Progenitor cell of endocrine pancreas (in vitro differentiated cells): ENCODE measurements at places on chromosomes 5 and 9. TPM values are rescaled to one million over a fixed set of nuclear protein-coding genes. Genes with fewer than 3 reads are reported as not detected.
A peak's percentile ranks its signal among the peaks of the same experiment; 100 is the strongest.

The CCNO gene
- total RNA-seq = 0.19 TPM in 1 of 2 replicates, not detected in the other

The KCNMB1 gene
- not detected in 2 replicates for total RNA-seq

The TLR4 gene
- not detected in 2 replicates for total RNA-seq

The ITGA1 gene
- total RNA-seq = 6.4 and 7.8 TPM in 2 replicates

The LURAP1L gene
- 11.0 and 11.4 TPM in 2 replicates for total RNA-seq

The PCDHB16 gene
- total RNA-seq = 11.9 and 14.3 TPM in 2 replicates

DNA sequence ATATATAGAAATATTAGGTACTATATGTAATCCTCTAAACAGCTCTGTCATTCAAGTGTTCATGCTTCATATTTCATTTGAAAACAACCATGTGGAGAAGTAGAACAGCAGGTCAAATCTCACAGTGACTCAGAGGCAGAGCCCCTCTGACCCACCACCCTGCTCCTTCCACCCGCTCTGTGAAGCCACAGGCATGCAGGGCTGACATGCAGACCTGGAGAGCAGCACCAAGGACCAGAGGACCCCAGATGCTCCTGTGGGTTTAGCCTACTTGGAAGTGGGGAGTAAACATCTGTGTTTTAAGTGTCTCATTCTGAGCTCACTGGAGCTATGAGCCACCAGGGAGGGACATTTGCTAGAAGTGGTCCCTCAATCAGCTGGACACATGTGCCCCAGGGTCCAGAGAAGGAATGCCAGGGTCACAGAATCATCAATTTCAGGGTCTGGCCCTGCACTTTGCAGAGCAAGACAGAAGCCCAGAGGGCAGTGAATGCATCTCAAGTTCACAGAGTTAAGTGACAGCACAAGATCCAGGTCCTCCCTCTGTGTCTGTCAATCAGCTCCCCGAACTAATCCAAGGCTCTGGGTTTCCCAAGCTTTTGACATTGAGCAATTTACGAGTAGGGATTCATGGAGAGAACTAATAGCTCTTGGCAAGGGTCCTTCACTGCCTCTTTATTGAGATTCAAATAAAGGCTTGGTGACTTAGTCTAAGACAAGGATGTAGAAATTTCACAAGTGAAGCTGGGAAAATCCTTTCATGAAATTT is 441.1 kb downstream of the SEMA5A start:
- no peak for DNase-seq

DNA sequence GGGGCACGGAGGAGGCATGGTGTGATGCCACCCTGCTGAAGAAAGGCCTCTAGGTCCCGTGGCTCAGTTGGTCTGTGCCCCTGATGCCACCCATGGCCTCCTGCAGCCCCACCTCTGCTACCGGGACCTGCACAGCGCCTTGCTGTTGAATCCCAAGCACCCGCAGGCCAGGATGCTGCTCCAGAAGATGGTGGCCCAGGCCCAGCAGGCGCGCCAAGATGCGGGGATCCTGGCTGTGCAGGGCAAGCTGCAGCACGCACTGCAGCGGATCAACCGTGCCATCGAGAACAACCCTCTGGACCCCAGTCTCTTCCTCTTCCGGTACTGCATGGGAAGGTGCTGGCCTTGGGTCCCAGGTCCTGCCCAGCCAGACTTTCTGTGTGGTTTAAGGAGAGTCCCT is 7.1 kb downstream of the TTC16 start:
- DNase-seq = no peak

- DNase-seq = no peak
These were observed 59.5 kb downstream of the LNPEP start for GRCh38 chr5:96995419-96995818.

DNA sequence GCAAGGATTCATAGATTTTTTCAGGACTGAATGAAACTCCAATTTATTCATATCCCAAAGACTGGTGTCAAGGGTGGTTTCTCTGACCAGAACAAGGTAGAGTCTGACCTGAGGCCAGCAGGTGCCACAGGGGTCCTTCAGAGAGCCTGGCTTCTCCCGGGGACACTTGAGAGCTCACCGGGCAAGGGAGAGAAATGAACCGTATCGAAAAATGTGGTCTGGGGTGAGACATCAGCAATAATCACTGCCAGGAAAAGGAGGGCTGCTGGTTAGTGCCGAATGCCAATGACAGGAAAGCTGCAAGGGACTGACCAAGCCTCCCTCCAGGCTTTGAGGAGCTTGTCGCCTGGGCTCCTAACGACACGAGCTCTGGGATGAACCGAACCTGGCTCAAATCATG is 142.7 kb downstream of the TTLL11 start:
- no peak for DNase-seq

DNA sequence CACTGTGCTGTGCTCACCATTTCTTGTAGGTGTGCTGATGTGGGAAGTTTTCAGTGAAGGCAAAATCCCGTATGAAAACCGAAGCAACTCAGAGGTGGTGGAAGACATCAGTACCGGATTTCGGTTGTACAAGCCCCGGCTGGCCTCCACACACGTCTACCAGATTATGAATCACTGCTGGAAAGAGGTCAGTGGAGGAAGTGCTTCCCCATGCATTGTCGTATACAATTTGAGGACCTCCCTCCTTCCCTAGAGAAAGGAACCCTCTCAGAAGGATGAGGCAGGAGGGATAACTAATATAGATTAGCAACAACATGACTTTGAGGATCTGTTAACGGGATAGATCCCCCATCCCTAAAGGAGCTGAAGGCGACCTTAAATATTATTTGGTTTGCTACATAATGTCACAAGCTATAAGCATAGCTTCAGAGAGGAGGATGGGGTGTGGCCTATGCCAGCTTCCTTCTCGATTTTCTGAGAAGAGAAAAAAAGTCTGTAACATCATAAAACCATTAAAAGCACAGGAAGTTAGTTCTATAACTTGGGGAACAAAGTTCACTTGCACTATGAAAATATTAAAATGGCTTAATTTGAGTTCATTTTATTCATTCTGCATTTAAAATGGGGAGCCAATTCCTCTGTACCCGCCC is 17.0 kb upstream of the CYFIP2 start:
- DNase-seq = no peak

DNA sequence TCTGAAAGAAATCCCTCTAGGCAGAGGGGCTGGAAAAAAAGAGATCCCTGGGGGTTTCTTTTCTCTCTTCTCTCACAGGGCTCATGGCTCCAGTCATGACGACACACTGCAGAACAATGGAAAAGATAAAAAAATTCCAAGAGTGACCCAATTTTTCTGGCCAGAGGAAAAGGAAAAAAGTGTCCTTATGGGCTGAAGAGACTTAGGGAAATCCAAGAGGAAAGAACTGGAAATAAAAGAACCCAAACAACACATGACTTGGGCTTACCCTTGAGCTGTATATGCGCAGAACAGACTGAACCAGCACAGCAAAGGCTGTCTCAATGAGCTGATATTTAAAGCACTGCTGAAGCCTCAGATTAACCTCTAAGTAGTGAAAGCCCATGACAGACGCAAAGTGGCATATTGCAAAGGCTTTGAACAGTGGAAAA is 102.4 kb downstream of the SMIM23 start:
- DNase-seq = no peak

GRCh38 chr5:109917966-109918365 is 228.2 kb downstream of the MAN2A1 start:
- DNase-seq = no peak

DNA sequence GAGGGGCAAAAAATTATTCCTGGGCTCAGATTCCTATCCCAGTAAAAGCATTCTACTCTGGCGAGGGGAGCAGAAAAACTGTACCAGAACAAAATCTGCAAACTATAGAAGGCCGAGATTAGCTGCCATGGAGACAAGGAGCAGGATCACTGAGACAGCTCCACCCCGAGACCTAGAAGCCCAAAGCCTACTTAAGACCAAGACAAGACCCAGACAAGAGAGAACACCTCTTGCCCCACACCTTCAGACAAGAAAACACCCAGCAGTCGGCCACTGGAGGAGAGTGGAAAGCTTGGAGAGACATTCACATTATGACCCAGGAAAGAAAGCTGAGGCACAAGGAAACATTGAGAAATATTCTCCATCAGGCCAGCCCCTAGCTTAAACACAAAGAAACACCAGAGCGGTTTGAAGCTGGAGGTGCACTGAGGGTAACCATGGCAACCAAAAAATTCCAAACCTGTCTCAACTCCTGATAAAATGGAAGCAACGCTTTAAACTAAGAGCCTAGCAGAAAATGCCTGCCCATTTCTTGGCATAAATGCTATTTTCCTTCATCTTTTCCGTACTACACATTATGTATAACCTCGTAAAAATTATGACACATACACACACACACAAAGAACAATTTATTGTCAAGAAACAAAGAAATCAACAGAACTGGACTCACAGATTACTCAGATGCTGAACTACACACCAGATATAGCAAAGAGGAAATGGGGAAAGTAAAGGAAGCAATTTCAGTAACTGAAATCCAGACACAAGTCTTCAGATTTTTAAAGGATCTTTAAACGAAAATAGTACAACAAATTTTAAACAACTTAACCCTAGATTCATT is 53.8 kb upstream of the FTMT start:
- peak; percentile 8 for DNase-seq

DNA sequence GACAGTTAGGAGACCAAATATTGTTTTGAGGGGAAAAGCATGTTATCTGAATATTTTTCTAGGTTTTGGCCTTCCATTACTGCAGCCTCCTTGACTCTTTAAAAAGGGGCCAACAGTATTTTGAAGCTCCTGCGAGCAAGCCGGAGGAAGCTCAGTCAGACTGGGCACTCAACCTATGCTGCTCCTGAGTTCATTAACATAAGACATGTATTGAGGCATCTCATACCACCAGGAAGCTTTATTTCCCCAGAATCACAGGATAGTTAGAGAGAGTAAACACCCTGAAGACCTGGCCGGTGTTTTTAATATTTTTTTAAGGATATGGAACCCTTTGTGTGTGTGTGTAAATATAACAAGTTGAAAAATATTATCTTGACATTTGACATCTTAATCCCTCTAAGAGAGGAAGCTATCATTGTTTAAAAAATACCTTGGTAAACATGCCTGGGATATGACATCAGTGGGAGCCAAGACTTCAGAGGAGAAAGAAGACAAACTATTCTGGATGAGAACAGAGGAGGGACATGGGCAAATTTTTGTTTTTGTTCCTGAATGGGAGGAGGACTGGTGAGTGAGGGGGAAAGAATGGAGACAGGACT is 139.3 kb upstream of the SLIT3 start:
- DNase-seq = no peak

DNA sequence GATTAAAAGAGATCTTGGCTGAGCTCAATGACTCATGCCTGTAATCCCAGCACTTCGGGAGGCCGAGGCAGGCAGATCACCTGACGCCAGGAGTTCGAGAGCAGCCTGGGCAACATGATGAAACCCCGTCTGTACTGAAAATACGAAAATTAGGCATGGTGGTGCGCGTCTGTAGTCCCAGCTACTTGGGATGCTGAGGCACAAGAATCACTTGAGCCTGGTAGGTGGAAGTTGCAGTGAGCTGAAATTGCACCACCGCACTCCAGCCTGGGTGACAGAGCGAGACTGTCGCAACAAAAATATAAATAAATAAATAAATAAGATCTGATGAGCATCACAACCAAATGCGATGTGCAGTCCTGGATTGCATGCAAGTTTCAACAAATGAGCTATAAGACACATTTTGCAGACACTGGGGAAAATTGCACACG is 8.7 kb upstream of the ENG start:
- no peak for DNase-seq

DNA sequence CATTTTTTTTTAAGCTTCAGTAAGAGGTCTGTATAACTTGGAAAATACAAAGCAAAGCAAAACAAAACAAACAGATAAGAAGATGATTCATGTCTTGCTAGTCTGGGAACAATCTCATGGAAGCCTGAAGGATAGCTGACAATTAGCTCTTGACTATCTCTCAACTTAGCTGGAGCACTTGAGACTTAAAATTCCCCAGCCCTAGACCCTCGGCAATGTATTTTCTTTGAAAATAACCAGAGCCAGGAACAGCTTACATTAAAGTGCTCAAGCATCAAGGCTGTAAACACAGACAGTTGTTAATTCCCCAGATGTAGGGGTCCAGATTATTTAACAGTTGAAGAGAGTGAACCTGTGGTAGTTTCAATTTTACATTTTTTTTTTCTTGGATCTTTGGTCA is 82.9 kb downstream of the TMEM252 start:
- DNase-seq = no peak

GRCh38 chr9:120982836-120983235 is 56.2 kb upstream of the TRAF1 start:
- DNase-seq = no peak

DNA sequence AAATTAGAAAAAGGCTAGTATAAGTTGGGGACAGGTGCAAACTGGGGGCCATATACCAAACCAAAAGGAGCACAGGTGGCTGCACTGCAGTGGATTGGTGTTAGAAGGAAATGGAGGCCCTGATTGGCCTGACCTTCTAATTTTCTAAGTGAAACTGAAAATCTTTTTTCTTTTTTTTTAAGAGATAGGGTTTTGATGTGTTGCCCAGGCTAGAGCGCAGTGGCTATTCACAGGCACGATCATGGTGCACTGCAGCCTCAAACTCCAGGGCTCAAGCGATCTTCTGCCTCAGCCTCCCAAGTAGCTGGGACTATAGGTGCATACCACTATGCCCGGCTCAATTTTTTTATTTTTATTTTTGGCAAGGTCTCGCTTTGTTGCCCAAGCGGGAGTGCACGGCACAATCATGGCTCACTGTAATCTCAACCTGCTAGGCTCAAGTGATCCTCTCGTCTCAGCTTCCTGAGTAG is 9.8 kb upstream of the CCDC69 start:
- DNase-seq = no peak

GRCh38 chr5:180463916-180464602 is 30.1 kb upstream of the CNOT6 start:
- DNase-seq = no peak

DNA sequence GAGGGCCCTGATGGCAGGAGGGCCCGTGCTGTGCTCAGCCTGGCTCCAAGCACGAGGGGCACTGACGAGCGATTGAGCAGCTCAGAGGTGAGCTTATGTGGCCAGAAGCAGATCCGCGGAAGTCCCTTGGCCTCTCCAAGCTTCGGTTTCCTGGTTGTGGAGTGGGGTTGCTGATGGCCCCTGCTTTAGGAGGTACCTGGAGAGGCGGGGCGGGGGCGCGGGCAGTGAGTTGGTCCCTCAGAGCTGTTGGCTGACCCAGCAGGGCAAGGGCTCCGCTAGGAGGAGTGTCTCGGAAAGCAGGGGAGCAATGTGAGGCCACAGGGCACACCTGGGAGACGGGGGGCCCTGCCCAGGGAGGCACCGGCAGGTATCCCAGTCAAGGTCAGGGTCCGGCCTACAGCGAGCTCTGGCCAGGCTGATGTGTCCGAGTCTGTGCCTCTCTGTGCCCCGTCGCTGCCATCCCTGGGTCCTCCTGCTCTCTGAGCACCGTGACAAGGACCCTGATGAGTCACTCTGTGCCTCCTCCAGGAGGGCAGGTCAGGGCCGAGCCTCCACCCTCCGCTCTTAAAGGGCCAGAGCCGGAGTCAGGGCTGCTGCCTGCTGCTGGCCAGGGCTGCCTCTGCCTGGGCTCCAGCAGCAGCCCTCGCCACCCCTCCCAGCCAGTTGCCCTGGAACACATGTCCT is 14.8 kb downstream of the NCS1 start:
- no peak for DNase-seq
